ENCODE measurements at places on chromosomes 6 and 20. TPM values are rescaled to one million over a fixed set of nuclear protein-coding genes. Genes with fewer than 3 reads are reported as not detected.

PLG gene
- not detected for total RNA-seq

RGL2 gene
- 41.3 TPM for total RNA-seq

C6orf89 gene
- total RNA-seq, result 23.7 TPM

NRN1 gene
- 23.5 TPM for total RNA-seq

ANKRD66 gene
- not detected for total RNA-seq

GPR31 gene
- not detected for total RNA-seq

TAGAP gene
- total RNA-seq, result not detected

CASS4 gene
- not detected for total RNA-seq

TUBB1 gene
- total RNA-seq, result not detected

CNBD2 gene
- total RNA-seq, result 3.1 TPM

GPR6 gene
- not detected for total RNA-seq

TFAP2D gene
- total RNA-seq, result not detected

SLC29A1 gene
- total RNA-seq, result 63.9 TPM

PIGT gene
- 21.5 TPM for total RNA-seq

CCN5 gene
- total RNA-seq, result 0.66 TPM

FERMT1 gene
- total RNA-seq, result 3.0 TPM

SRSF12 gene
- under 0.01 TPM for total RNA-seq

RAET1E gene
- 0.09 TPM for total RNA-seq

PSORS1C1 gene
- total RNA-seq, result 11.9 TPM

ULBP1 gene
- total RNA-seq, result 0.09 TPM

C20orf204 gene
- total RNA-seq, result 1.9 TPM

TBC1D20 gene
- total RNA-seq, result 24.7 TPM

CRISP3 gene
- total RNA-seq, result not detected

SLC22A7 gene
- total RNA-seq, result not detected

PGK2 gene
- not detected for total RNA-seq

ACTL10 gene
- 1.6 TPM for total RNA-seq

TPX2 gene
- 19.3 TPM for total RNA-seq

CD93 gene
- 442 TPM for total RNA-seq

DAAM2 gene
- 0.38 TPM for total RNA-seq

SIRPB1 gene
- total RNA-seq, result 1.0 TPM

MARCKS gene
- 121 TPM for total RNA-seq

NR2E1 gene
- not detected for total RNA-seq

POPDC3 gene
- total RNA-seq, result 0.19 TPM

CDH26 gene
- total RNA-seq, result not detected

KHDRBS2 gene
- not detected for total RNA-seq

SIRPA gene
- total RNA-seq, result 14.4 TPM

RTN4IP1 gene
- total RNA-seq, result 6.0 TPM

EFCAB8 gene
- total RNA-seq, result 0.27 TPM

Data from endothelial cell of coronary artery (primary cell).